ENCODE measurements at places on chromosomes 7 and 10.

- DNase-seq: no peak
These were observed 148.0 kb upstream of the SH2B2 start for GRCh38 chr7:102138676-102139075.

- no peak for DNase-seq
These were observed 669.2 kb downstream of the PCDH15 start for GRCh38 chr10:54131833-54132232.

GRCh38 chr10:68092512-68092911 lies 16.8 kb upstream of the MYPN start:
- DNase-seq: no peak

DNA sequence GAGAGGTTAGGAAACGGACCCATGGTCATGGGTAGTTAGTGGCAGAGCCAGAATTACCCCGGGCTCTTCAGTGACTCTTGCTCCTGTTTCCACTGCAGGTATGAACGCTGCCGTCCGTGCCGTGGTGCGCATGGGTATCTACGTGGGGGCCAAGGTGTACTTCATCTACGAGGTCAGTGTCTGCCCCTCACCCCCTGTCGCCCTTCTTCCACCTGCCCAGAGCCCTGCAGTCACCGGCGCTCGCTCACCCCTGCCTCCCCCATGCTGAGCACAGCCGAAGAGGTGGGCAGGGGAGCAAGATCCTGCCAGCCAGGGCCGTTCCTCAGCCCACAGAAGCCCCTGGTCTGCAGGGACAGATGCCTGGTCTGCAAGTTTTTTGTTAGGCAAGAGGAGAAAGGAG lies 14.9 kb downstream of the PFKP start:
- DNase-seq: no peak

DNA sequence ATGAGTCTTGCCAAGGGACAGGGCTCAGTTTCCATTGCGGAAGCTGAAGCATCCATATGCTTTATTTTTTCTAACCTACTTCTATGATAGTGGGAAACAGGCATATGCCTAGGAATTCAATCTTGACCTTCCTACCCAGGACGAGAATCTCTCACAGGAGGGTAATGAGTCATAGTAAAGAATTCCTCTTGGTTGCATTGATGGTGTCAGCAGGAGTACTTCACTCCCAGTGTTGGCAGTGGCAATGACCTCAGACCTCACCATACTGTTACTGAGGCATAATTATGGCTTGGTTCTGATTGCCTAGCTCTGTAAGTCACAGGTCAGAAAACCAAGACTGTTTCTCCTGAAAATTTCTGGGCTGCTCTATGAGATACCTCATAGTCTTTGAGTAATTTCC lies 552.9 kb downstream of the ARL4A start:
- no peak for DNase-seq

- no peak for DNase-seq
These were observed 11.6 kb downstream of the MICALL2 start for GRCh38 chr7:1447551-1448244.

DNA sequence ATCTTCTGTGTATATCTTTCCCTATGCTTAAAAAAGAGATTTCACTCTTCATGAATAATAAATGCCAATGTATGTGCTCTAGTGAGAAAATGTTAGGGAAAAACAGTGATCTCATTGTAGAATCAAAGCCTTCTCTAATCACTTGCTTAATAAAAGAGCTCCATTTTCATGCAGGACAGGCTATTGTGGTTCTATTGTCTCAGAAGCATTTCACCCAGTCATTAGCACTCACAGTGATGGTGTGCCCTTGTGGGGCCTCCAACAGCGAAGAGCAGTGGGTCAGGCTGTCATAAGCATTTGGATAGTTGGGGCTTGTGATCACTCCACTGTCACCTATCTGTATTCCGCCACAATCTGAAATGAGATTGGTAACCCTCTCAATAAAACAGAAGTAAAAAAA lies 83.9 kb upstream of the RSU1 start:
- no peak for DNase-seq

DNA sequence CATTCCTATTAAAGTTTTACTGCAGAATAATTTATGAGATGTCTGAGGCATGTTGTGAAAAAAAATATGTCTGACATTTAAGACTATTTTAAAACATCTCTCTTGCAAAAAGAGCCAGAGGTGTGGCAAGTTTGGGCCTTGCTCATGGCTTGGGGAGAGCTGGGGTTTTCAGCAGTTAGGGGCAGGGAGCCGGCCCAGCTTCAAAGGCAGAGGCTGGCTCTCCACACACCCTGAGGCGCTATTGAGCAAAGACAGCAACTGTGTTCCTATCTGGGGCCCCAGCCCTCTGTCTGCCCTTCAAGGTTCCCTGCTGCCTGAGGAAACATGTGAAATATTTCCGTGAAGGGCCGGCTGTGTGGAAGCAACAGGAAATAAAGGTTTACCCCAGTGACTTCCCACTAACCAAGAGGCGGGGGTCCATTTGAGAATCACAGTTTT lies 94.0 kb downstream of the SORBS1 start:
- DNase-seq: no peak
